ENCODE measurements at places on chromosomes 13 and 19.

DNA sequence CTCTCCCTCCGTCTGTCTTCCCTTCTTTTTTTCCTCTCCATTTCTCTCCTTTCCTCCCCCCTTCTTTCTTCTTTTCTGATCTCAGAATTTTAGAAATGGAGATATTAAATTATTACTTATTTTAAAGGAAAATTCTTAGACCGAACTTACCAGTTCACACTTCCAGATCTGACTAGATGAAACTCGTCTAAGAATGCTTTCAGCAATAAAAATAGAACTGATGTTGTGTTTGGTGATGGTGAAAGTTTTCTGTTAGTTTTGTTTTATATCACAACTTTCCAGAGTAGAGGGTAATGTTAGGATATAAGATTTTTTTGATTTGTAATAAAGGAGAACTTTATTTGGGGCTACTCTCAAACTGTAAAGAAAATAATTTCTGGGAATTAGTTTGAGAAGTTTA lies 29.9 kb downstream of the UCHL3 start:
- DNase-seq = no peak

DNA sequence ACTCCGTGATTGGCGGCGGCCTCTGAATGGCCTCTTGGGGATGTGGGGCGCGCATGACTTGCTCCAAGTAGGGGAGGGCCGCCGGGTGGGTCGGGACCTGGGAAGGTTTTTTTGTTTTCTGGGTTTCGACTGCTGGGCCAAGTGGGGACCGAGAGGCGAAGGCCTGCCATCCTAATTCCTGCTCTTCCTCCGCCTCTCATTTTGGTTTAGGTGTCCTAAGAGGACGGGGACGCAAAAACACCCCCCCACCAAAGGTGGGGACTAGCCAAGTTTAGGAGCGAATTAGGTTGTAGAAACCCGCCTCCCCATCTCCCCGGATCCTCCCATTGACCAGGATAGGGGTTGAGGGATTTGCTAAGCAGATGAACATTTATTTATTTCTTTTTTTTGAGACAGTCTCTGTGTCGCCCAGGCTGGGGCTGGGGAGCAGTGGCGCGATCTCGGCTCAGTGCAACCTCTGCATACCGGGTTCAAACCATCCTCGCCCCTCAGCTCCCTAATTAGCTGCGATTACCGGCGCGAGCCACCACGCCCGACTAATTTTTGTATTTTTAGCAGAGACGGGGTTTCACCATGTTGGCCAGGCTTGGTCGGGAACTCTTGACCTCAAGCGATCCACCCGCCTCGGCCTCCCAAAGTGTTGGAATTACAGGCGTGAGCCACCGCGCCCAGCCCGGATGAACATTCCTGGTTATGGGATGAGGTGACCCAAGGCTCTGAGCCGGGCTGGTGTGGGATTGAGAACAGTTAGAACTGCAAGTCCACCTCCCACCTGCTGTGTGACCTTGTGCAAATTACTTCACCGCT lies 838 bp downstream of the PPP2R1A start:
- no peak for DNase-seq

GRCh38 chr19:40896418-40896796 lies 14.4 kb upstream of the CYP2A7 start:
- DNase-seq = no peak

DNA sequence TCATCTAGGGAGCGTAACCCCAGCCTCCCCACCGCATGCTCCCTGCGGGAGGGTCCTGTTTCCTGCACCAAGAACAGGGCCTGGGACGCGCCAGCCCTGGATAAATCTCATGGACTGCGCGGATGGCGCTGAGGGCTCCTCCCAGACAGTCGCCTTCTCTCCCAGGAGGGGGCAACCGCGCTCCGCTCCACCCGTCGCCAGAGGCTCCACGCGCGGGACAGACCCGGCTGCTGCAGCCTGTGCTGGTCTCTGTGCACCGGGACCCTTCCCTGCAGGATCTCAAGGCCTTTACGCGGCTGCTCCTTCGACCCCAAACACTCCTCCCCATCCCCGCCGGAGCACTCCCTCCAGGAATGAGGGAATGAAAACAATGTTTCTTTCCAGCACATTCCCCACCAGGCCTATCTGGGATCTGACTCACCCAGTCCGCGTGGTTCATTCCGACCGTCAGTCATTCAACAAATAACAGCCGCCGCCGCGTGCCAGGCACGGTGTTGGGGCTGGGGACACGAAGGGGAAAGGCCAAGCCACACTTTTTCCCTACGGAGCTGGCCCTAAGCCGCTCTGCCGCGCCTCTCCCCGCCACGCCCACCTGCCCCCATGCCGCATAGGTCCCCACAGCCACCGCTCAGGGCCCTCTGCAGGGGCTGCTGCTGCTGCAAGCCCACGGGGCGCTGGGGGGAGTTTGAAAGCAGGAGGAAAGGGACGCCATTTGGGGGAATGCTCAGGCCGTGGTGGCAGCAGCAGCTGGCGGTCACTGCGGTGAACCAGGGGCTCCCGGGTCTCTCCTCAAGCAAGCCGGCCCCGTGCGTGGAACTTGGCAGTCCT lies 6.0 kb downstream of the PNMA8B start:
- no peak for DNase-seq

DNA sequence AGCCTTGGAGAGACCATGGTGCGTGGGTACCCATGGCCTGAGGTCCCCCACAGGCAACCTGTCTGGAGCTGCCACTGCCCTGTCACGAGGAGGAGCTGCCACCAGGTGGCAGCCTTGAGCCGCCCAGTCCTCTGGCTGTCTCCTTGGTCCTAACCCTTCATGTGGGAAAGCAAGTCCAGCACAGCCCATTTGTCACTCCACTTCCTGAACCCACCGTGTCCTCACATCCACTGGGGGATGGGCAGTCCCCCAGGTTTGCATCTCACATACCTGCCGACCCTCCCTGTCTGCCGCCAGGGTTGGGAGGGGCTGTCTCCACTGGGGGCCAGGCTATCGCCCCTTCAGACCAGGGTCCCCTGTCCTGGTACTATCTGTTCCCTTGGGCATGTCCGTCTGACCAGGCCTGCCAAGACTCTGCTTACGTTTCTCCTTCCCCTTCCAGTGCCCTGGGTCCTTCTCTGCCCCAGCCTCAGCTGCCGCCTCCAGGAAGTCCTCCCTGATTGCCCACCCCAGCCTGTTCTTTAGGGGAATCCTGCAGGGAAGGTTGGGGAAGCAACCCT lies 4.5 kb downstream of the FAM174C start:
- DNase-seq = peak; percentile 74

- no peak for DNase-seq
Observed at GRCh38 chr19:41801792-41802211, 5.4 kb downstream of the CEACAM3 start.

GRCh38 chr19:49017666-49018351 lies 918 bp upstream of the LHB start:
- peak; percentile 37 for DNase-seq

DNA sequence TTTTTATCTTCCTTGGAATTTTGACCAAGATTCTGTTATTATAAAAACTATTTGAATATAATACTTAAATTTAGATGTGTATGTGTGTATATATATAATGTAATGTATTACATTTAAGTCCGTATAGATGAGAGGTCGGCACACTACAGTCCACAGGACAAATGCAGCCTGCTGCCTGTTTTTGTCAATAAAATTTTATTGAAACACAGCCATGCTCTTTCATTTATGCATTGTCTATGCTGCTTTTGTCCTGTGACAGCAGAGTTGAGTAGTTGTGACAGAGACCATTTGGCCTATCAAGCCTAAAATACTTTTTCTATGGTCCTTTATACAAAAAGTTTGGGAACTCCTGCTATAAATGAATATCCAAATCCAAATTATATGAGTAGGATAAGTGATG lies 69.7 kb downstream of the PCCA start:
- no peak for DNase-seq

GRCh38 chr19:7224209-7224686 lies 70.0 kb downstream of the INSR start:
- DNase-seq = no peak

DNA sequence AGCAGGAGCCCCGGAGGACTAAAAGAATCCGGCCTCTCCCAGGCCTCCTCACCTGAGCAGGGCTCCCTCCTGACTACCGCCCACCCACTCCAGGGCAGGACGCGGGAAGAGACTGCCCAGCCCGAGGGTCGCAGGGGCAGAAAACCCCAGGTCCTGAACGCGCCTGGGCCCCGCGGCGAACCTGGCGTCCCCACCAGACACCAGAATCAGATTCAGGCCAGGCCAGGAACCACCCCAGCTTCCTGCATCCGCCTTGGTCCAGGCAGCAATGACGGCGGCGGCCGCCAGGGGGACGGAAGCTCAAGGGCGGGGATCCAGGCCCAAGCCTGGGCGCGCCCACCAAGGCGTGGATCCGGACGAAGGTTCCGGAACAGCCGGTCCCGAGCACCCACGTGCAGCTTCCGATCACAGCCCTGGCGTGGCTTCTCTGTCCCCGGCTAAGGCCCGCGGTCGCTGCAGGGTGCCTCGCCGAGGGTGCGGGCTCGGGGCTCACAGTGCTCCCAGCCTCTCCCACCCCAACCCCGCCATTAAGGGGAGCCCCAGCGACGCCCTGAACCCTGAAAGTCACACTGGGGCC lies 3.6 kb downstream of the LGALS7 start:
- DNase-seq = peak; percentile 82

- no peak for DNase-seq
Observed at GRCh38 chr13:23506807-23507291, 63.4 kb upstream of the TNFRSF19 start.

GRCh38 chr13:104823071-104823470 lies 1712.4 kb downstream of the EFNB2 start:
- DNase-seq = no peak

DNA sequence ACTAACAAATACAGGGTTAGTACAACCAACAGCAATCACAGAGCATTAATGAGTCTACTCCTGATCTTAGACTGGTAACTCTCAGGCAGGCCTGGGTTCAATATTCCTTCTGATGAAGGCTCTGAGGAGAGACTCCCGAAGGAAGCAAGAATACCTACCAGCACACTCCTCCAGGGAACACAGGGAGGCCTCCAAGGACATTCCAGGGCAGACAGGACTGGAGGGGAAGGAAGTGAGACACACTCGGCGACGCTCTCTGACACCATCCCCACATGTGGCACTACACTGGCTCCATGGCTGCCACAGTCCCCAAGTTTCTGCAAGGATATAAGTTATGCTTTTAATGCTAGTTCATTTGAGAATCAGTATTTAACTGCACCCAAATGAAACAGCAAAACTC lies 20.1 kb downstream of the THSD1 start:
- no peak for DNase-seq

DNA sequence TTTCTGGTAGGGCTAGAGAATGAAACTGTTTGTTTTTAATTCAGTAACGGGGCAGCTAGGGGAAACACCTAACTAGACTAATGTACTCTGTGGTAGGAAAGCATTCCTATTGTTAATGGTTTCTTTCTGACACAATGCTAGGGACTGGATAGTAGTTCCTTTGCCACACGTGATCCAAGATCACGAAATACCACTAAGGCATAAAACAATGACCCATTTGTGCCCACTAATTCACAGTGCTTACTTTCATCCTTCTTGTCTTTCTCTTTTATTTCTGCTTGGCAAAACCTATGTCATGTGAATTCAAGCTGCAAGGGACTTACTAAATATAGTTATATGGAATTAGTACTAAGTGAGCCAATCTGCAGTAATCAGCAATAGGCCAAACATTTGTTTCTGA lies 834.1 kb upstream of the SLITRK6 start:
- DNase-seq = no peak

DNA sequence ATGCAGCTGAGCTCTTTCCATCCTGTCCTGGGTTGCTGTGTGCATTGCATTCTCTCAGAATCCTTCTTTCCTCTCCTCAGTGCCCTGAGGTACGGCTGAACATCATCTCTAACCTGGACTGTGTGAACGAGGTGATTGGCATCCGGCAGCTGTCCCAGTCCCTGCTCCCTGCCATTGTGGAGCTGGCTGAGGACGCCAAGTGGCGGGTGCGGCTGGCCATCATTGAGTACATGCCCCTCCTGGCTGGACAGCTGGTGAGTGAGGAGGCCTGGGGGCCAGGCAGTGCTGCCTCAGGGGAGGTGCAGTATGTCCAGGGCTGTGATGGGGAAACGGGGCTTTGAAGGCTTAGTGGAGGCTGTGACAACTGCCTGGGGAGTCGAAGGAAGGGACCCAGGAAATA lies 29.8 kb downstream of the PPP2R1A start:
- DNase-seq = no peak

GRCh38 chr13:110261166-110262081 lies 45.5 kb downstream of the COL4A1 start:
- no peak for DNase-seq

DNA sequence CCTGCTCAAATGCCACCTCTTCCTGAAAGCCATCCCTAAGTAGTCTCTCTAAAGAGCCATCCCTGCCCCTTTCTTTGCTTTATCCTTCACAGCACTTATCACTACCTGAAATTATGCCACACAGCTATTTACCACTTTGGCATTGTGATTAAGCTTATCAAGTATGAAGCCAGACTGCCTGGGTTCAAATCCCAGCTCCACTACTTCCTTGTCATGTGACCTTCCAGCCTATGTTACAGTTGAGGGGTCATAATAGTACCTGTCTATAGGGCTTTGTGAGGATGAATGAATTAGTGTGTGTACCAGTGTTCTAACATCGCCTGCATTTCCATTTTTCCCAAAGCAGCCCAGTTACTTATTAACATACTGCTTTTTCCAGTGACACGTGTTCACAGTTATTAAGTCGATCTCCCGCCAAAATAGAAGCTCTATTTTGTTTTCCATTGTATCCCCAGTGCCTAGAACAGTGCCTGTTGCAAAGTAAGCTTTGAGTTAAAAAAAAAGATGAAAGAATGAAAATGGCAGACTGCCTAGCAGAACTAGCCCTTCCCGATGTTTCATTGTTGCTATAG lies 32.8 kb downstream of the ZSWIM9 start:
- no peak for DNase-seq

GRCh38 chr13:55669051-55669450 lies 1471.7 kb upstream of the PRR20A start:
- no peak for DNase-seq

- DNase-seq = no peak
Observed at GRCh38 chr13:75830842-75831241, 194.7 kb downstream of the LMO7 start.

DNA sequence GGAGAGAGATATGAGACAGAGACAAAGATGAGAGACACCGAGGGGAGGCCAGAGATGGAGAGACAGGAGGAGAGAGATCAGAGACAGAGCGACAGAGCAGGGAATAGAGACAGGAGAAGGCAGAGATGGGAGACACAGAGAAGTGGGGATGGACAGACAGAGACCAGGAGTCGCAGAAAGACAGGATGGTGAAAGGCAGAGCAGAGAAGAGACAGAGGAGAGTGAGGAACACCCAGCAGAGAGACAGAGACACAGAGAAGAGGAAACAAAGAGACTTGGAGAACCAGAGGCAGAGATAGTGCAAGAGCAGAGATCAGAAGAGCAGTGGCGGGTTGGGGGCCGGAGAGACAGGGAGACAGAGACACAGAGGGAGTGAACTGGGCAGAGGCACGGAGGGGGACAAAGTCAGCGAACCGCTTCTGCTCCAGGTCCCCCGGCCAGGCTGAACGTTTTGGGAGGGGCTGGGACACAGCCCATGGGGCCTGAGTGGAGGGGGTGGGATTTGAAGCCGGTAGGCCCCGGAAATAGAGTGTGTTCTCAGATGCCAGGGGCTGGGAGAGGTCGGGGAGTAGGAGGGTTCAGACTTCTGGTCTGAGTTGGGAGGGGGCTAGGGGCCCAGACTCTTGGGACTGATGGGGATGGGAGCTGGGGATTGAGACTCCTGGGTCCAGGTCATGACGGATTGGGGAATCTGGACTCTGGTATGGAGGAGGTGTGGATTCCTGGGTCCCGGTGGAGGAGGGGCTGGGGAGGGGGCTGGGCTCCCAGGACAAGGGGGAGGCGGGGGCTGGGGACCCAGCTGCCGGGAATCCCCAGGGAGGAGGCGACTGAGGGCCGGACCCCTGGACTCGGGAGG lies 654 bp downstream of the ZNF579 start:
- no peak for DNase-seq

All from stimulated activated CD4-positive, alpha-beta T cell treated with anti-CD3 and anti-CD28 coated beads, Interleukin-4, amount 100 ng/mL, for 48 hours (primary cell).